ENCODE measurements at places on chromosomes 16 and 17.

DNA sequence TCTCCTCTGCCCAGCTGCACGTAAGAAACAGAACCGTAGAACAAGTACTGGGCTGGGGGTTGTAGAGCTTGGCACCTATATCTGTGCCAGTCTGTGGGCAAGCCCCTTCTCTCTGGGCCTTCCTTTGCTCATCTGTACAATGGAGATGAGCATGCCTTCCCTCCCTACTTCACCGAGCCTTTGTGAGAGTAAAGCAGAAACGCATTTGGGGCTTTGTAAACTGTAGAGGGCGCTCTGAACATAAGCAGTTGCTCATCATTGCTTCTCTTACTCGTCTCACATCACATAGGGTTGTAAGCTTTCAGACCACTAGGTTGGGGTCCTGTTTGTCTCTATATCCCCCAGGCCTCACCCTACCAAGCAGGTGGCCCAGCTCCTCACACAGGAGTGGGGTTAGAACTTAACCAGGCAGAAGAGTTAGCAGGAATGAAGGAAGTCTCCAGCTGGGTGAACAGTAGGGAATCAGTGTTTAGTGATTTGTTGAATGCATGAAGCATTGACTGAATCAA, 15.1 kb downstream of the SAMD14 start:
- no peak for DNase-seq

DNA sequence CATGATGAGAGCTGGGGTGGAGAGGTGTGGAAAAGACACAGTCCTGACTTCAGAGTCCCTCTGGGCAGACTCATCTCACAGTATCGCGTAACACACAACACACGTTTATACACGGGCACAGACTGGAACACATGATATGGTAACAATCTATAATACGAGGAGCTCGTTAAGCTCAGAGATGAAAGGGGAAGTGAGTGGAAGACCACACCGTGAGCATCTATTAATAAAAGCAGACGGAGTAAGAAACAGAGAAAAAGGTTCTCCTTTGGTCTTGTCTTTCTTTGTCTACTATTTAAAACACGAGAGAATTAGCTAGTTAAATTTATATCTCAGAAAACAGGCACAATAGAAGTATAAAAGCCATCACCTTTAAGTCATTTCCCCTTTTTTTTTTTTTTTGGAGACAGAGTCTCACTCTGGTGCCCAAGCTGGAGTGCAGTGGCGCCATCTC, 13.5 kb downstream of the ANKRD11 start:
- no peak for DNase-seq

DNA sequence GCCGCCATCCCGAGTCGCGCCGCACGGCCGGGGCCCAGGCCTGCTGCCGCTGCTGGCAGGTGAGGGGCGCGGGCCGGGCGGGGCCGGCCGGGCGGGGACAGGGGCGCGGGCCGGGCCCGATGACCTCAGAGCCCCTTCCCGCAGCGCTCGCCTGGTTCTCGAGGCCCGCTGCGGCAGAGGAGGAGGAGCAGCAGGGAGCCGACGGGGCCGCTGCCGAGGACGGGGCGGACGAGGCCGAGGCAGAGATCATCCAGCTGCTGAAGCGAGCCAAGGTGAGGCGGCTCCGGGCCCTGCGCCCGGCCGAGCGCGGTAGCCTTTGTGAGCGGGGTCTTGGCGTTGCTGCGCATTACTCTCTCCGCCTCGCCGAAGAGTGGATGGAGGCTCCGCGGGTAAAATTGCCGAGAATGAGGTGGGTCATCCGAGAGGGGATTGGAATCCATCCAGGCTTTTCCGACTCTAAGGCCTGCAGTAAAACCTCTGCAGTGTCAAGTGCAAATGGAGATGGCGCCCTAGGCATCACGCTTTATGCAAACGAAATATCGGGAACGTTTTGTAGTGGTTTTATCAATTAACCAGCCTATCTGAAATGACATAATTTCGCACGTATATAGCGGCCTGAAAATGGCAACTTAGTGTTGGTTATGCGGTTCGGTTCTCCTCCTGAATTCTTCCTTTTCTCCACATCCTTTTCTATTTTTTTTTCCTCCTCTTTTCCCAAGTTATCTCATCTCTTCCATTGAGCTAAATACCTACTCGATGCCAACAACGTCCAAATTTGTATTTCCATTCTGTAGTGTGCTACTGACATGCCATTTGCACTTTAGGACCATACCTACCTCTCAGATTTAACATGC, 577 bp downstream of the TTC19 start:
- DNase-seq: peak; percentile 17

DNA sequence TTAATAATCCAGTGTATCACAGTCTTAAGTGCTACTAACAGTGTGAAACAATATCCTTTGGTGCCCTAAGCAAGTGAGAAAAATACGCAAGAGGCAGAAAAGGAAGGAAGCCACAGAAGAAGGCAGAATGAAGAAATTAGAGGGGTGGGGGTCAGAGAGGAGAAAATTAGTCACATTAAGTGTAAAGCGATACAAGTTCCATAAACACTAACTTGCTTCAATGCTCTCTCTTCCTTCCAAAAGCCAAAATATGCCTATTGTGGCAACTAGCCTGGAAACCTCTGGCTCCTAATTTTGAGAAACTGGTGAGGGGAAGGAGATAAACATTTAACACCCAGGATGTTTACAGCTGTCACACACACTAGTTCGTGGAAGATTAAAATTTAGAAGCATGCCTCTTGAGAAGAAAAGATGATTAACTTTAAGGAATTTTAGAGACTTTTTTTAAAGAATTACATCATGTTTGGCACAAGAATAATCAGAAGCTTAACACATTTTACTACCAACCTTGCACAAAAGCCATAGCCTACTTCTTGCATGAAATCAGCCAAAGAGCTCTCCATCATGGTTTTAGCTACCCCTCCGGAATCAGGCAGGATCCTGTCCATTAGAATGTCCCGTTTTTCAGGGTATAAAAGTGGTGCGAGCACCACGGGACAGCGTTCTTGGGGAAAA, 44.7 kb downstream of the CNOT1 start:
- no peak for DNase-seq

DNA sequence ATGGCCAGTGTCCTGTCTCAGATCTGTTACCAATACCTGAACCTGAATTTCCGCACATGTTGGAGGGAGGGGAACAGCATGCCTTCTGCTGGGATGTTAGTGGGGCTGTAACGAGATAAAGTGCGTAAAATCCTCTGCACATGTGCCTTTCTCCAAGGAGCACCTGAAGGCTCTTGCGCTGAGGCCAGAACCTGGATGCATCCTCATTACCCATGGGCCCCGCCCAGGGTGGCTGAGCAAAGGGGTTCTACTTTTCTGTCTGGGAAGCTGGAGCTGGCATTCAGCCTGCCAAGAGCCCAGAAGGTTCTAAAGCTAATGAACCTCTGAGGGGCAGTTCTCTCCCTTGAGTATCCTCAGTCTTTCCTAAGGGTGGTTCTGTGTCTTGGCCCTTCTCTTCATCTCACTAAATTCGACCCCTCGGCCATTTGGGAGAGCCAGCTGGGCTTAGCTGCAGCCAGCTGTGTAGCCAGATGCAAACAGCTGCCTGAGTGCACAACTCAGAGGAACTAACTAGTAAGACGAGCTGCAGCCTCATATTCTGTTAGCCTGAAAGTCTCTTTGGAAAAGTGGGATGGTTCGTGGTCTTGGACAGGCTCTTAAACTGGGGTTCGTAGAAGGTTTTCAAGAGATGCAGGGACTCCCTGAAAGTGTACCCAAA, 2.5 kb downstream of the ITGA3 start:
- no peak for DNase-seq

DNA sequence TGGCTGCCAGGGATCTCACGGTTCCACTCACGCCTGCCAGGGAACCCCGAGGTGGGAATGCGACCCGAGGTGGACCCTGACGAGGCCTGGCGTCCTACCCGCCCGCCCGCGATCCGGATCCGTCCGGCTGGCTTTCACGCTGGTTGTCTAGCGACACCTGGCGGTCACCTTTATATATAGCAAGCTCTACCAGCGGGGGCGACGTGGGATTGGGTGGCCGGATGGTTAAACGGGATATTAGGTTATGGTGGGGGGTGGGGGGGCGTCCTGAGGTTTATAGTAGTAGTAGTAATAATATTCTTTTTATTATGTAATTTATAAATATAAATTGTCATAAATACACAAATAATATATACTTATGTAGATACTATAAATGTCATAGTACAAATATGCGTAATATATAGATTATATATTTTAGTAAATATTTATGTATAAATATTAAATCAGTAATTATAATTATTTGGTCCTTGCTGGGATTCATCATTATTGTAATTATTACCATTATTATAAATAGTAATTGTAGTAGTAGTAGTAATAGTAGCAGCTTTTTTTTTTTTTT, 136.9 kb downstream of the KCNJ12 start:
- peak; percentile 74 for DNase-seq

- DNase-seq: no peak
These were observed 2.0 kb downstream of the KLHL36 start for GRCh38 chr16:84650062-84650991.

- DNase-seq: no peak
These were observed 23.8 kb downstream of the LDHD start for GRCh38 chr16:75092777-75093176.

DNA sequence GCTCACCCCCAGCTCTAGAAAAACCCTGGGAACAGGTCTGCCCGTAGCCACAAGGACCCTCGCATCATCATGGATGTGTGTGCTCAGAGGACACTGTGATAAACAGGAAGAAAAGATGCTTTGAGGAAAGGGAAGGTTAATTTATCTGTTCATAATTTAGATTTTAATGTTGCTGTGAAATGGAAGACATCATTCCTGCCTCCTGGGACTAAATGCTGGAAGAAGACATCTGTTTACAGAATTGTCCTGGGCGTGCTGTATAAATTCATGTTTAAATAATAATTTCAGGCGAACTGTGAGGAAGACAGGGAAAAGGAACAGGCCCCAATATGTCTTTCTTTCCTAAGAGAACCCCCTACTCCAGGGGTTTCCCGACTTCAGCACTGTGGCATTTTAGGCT, 112.6 kb downstream of the SHISA6 start:
- DNase-seq: no peak

Measured in activated T-cell treated with anti-CD3 and anti-CD28 coated beads for 1 hour (primary cell).